ENCODE measurements at places on chromosomes 2 and 18.

DNA sequence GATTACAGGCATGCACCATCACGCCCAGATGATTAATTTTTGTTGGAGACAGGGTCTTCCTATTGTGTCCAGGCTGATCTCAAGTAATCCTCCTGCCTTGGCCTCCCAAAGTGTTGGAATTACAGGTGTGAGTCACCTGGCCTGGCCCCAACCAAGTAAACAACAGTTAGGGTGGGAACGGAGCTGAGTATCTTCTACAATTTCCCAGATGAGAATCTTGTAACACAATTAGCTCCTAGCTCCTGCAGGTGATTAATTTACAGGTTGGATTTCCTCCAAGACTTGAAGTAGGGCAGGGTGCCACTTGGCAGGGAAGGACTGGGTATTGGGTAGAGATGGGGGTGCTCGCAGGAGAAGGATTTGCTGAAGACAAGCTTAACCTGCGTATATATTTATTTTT is 17.8 kb downstream of the NLRC4 start:
- DNase-seq: no peak

- no peak for DNase-seq
Measured at GRCh38 chr18:49890041-49890440, 76.7 kb upstream of the ACAA2 start.

DNA sequence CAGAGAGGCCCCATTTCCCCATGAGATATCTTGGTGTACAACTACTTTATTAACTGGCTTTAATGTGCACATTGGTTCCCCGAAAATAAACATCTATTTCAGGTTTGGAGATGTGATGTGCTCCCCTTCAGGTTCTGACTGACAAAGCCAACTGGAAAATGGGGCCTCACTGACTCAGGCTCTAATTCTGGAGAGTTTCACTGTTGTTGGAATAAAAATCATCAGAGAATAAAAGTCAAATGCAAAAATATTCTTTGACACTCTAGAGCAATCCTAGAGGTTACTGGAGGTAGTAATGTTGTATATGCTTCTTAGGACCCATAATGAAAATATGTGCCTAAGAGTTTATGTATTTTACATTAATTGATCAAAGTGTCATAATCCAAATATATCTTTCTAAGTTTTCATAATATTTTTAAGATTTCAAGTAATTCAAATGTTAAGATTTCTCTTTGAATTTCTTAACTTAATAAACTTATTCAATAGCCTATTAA is 189.9 kb upstream of the COL3A1 start:
- DNase-seq: no peak

DNA sequence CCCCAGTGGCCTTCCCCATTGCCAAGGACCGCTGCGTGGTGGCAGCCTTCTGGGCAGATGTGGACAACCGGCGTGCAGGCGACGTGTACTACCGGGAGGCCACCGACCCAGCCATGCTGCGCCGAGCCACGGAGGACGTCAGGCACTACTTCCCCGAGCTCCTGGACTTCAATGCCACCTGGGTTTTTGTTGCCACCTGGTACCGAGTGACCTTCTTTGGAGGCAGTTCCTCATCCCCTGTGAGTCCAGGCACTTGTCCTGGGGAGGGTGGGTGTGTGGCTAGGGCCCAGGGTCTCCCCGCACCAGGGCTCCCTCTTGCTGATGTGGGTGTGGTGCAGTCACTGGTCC is 31.9 kb downstream of the SNED1 start:
- DNase-seq: no peak

DNA sequence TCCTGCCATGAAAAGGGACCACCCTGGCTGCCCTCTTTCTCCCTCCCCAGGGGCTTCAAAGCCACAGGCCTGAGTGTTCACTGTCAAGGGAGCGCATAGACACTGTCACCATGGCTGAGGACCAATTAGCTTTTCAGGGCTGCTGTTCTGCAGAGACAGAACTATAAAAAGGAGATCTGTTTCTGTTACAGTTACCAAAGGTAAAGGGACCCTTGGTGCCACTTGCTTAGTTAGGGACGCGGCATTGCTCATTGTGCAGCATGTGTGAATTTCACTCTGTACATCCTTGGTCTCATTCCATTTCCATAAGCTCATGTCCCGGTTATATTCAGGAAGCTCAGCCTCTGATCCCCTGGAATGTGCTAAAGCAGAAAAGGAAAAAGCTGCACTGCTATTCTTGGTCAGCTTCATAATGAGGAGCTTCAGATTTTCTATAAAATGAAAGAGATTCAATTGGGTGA is 55.5 kb upstream of the RNF152 start:
- DNase-seq: no peak

- DNase-seq: no peak
Measured at GRCh38 chr2:106004851-106005250, 189.2 kb downstream of the UXS1 start.

- no peak for DNase-seq
Measured at GRCh38 chr2:45606796-45607195, 4.3 kb downstream of the SRBD1 start.

- DNase-seq: no peak
Measured at GRCh38 chr2:9982248-9982647, 30.8 kb downstream of the GRHL1 start.

GRCh38 chr18:71116535-71116934 is 827.7 kb downstream of the SOCS6 start:
- DNase-seq: no peak

GRCh38 chr18:37341473-37342086 is 224.0 kb downstream of the CELF4 start:
- no peak for DNase-seq

GRCh38 chr2:15729001-15729400 is 137.3 kb downstream of the DDX1 start:
- no peak for DNase-seq

DNA sequence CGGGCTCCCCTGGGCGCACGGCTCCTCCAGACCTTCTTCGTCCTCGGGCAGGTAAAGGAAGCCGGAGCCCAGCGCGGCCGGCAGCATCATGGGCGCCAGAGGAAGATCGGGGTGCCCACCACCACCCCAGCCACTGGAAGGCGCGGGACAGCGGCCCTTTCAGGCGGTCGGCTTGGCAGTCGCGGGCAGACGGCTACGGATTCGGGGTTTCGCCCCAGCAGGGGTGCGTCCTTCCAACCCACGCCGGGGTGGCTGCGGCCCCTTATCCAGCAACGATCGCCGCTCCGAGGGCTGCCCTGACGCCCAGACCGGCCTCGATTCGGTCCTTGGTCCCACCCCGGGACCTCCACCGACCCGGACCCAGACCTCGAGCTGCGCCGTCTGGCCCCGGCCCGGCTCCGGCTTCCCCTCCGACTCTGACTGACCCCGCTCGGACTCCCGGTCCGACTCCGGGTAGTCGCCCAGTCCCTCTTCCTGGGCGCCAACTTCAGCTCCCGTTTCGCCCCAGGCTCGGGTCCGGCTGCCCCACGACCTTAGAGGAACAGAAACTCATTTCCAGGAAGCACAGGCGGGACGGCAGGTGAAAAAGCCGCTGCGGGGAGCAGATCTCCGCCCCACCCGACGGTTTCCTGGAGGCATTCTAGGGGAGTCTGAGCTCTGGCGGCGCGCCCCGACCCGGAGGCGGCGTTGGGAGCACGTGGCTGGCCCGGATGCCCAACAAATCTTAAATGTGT is 30.2 kb upstream of the SSB start:
- DNase-seq: peak; percentile 6

DNA sequence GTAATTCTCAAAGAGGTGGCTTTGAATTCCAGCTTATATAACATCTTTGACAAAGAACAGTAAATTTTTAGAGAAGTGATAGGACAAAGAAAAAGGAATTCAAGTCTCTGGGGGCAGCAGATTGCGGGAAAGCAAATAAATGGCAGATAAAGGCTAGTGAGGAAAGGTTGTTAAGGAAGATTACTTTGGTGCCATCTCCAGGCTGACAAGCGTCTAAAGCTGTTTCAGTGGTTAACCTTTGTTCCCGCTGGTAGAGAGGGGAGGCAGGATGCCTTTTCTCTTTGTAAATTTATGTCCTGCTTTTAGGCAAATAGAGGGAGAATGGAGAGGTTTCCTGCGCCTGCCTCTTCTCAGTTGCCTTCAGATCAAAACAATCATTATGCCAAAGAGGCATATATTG is 431.2 kb upstream of the CHST9 start:
- DNase-seq: no peak

DNA sequence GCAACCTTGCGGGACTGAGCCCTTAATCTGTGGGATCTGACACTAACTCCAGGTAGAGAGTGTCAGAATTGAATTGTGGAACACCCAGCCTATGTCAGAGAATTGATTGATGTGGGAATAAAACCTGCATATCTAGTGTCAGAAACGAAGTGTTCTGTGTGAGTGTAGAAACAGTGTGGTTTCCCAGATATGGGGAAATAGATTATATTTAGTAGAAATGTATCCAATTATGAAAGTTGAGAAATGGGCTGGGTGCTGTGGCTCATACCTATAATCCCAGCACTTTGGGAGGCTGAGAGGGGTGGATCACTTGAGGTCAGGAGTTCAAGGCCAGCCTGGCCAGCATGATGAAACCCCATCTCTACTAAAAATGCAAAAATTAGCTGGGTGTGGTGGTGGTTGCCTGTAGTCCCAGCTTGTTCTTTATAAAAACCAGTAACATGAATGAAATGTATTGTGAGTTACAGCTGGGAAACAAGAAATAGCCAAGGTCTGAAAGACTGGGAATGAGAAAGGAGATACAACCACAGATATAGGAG is 4.3 kb upstream of the TP53I3 start:
- DNase-seq: no peak

- no peak for DNase-seq
Measured at GRCh38 chr2:30393510-30393909, 53.5 kb upstream of the LCLAT1 start.

GRCh38 chr18:54163453-54163852 is 61.0 kb downstream of the MBD2 start:
- no peak for DNase-seq

- no peak for DNase-seq
Measured at GRCh38 chr2:215652388-215652787, 216.5 kb upstream of the FN1 start.

Measured in stimulated activated CD4-positive, alpha-beta T cell treated with anti-CD3 and anti-CD28 coated beads, Interleukin-15, amount 100 ng/mL, for 48 hours (primary cell).